ENCODE measurements at places on chromosomes 2 and 18.

DNA sequence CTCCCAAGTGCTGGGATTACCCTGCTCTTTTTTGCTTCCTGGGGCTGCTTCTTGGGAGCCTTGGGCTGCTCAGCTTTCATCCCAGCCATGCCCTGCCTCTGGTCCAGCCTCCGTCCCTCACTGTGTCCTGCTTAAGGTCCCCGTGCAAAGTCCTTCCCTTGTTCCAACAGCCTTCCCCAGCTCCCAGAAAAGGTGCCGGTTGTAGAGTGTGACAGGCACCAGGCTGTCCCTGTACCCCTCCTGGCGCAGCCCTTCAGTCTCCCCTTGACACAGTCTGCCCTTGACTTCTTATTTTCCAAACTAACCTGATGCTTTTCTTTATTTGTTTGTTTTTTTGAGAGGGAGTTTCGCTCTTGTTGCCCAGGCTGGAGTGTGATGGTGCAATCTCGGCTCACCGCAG lies 20.1 kb upstream of the ALPI start:
- DNase-seq: no peak

- DNase-seq: no peak
These were observed 58.3 kb downstream of the NFATC1 start for GRCh38 chr18:79453816-79454735.

DNA sequence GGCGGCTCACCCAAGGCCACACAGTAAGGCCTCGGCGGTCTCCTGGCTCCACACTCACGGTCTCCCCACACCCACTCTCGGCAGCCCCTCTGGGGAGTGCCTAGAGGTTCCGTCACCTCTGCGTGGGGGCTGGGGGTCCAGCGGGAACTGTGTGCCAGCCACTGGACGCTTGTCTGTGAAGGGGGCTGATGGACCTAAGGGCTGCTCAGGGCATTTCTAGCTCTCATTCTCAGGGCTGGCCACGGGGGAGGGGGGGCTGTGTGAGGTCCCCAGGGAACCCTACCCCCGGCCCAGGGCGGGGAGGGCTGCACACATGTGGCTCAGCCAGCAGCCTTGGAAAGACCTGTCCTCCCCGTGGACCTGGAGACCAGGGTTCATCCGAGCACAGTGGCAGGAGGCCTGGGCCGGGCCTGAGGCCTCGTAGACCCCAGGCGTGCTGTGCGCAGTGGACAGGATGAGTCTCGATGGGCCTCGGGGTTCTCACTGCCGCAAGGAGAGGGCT lies 27.1 kb upstream of the ODC1 start:
- DNase-seq: no peak

- peak; percentile 20 for DNase-seq
These were observed 32.0 kb downstream of the CTAGE1 start for GRCh38 chr18:22385718-22386117.

- no peak for DNase-seq
These were observed 77.9 kb downstream of the LIMS1 start for GRCh38 chr2:108612153-108612513.

GRCh38 chr18:76496194-76496890 lies 1.3 kb upstream of the ZNF516 start:
- DNase-seq: no peak

DNA sequence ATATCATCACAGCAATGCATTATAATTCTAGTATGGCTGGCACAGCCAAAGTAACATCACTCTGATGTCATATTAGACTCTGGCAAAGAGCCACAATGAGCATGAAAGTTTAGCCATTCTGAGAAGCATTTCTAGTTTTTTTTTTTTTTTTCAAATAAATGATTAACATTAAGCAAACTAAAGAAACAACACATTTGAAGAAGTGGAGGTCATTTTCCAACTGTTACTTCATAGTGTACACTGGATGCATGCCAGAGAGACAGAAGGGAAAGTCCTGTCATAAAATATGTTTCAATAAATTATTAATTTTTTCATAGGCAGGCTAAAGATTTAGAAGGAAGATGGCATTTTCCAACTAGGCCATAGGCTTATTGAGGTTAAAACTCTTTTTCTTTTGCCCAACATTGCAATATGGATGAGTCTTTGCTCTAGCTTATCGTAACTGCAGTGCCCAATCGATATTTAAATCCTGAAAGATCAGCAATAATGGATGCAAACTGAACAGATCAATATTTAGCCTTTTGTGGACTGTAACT lies 1630.4 kb upstream of the ACVR2A start:
- DNase-seq: no peak

DNA sequence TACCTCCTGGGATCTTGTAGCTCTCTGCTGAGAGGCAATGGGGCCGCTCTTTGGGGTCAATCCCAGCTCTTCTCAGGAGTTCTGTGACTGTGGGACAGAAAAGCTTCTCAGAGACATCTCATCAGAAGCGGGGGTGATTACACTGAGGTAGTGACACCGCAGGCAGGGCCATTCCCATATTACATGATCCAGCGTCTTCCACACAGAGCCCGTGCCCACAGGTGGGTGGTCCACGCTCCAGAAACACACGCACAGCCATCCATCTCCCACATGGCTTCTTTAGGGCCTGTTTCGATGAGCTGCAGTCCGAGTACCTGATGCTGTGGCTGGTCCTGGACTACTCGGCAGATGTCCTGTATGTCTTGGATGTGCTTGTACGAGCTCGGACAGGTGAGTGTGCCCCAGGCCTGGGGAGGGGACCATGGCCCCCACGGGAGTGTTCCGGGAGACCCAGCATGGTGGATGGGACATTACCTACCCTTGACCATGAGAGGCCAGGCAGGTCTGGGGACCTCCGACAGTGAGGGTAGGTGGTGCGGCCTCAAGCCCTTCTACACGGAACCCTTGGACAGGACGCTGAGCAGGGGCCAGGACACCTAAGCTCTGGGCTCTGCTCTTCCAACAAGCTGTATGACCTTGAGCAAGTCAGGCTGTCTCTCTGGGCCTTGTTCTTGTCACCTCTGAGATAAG lies 45.5 kb downstream of the CNGA3 start:
- no peak for DNase-seq

GRCh38 chr2:43075054-43075593 lies 151.3 kb downstream of the ZFP36L2 start:
- peak; percentile 97 for DNase-seq

DNA sequence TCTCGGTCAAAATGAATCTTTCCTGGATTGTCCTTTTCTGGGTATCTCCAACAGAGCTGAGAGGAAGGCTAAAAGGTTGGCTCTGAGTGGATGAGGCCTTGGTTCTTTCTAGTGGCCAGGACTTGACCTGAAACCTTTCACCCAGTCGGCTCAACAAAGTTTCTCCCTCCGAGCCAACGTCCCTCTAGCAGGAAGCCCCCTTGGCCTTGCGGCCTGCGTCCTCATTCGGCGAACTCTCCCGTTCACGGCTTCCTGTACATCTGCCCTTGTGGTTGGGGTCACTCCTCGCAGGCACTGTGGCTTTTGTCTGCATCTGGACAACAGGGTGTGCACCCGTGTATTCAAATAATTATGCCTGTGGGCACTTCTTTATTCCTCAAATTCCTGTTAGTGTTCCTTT lies 9.4 kb upstream of the SIX3 start:
- no peak for DNase-seq

DNA sequence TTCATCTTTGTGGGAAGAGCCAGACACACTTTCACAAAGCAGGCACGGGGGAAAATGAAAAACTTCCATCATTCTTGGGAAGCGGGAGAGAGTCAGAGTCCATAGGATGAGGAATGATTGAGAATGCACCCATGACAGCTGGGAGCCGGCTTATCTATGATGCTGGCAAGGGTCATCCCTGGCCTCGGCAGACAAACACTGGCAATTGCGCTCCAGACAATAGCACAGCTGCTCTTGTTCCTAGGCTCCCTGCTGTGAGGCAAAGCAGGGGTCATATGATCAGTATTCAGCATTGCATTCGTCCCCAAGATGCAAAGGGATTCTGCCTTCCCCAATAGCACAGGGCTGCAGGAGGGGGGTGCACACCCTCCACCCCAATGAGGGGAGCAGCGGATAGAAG lies 33.0 kb downstream of the CYRIA start:
- DNase-seq: no peak

DNA sequence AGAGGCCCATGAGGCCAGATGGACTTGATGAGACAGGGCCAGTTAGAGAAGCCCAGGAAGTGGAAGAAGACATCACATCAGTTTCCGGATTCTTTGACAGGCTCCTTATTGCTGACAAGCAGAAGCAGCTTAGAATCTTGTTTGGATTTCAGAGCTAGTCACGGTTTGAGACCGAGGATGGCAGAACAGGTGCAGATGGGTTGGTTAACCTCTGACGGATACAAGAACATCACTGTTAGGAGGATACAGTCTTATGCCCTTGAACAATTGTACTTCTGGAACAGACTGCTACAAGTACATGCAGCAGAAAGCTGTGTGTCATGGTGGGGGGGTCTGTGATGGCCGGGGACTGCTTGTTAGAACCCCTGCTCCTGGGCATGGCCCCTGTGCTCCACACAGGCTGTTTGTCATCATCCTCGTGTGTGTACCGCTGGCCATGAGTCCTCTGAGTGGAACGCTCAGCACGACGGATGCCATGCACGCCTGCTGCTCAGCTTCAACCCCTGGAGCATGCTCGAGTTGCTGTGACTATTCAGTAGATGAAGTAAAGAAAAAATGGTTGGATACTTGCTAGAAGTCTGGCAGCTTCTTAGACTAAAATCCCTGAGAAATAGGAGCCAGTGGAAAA lies 217.7 kb downstream of the SH3RF3 start:
- no peak for DNase-seq

GRCh38 chr2:182220335-182220734 lies 206.5 kb downstream of the PDE1A start:
- no peak for DNase-seq

- peak; percentile 85 for DNase-seq
These were observed 149.6 kb downstream of the IRS1 start for GRCh38 chr2:226649871-226650660.

DNA sequence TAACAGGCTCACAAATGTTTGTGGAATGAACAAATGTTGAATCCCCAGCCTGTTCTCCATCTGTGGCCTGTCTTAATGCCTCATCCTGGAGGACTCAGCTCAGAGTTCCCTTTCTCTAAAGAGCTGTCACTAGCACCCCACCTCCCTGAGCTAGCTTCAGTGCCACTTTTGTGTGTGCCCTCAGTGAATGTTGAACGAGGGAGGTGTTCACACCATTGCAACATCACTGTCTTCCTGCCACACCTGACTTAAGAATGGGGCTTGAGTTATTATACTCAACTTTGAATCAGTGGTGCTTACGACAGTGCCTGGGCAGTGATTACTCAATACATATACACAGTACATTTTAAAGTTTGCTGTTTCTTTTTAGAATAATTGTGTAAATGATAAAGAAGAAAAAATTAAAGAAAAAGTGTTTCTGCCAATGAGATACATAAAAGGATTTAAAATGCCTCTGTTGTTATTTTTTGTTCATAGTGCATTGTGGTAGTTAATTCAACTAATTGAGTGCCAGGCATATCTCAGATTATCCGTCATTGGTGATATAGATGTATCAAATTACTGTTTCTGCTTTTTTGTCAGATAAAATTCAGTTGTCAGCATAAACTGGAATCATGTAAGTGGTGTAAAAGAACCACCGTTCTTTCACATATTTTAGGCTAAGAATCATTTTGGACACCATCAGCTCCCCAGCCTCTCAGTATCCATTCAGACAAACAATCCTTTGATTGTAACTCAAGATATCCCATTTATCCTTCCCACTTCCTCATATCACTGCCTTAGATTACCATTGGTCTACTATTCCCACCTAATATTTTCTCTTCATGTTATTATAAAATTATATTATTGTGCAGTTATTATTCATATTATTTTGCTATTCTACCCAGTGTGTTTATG lies 304.7 kb downstream of the PTPRM start:
- no peak for DNase-seq

GRCh38 chr2:74845991-74846390 lies 12.1 kb downstream of the HK2 start:
- no peak for DNase-seq

DNA sequence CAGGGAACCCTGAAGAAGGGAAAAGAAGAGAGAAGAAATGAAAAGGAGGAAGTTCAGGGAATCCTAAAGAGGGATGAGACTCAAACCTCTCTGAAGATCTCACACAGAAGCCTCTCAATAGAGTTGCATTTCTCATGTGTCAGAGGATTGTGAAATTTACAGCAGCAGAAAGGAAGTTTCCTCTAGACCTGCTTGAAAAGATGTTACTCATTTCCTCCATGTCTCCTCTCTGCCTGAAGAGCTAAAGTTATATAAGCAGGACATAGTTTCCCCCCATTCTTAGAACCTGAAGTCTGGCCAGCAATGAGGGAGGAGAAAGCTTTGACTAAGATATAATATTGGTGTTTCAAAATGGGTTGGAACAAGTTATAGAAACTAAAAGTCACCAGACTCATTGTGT lies 1155.6 kb downstream of the LRP1B start:
- DNase-seq: no peak

DNA sequence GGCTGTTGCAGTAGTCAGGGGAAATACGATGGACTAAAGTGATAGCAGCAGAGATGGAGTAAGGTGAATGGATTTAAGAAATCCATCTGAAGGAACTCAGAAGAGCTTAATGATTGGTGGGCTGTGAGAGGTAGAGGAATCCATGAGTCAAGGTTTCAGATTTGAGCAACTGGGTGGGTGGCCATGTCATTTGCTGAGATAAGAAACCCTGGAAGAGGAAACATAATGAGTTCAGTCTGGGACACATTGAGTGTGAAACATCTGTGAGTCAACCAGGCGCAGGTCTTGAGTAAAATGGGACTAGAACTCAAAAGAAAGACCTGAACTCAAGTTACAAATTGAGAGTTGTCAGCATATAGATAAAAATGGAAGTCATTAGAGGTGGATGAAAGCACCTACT lies 19.7 kb upstream of the ASNSD1 start:
- DNase-seq: no peak

DNA sequence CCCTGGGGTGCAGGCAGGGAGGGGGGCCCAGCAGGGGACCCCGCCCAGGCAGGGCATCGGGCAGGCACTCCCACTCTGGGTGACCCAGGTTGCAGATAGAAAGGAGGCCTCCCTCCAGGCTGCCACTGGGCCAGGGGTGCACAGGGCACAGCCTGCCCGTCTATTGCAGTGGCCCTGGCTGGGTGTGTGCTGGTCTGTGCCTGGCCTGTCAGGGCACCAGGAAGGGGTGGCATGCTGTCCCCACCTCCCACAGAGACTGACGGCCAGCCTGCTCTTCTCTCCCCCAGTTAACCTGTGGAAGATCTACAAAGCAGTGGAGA lies 12.9 kb downstream of the ARID5A start:
- DNase-seq: no peak

DNA sequence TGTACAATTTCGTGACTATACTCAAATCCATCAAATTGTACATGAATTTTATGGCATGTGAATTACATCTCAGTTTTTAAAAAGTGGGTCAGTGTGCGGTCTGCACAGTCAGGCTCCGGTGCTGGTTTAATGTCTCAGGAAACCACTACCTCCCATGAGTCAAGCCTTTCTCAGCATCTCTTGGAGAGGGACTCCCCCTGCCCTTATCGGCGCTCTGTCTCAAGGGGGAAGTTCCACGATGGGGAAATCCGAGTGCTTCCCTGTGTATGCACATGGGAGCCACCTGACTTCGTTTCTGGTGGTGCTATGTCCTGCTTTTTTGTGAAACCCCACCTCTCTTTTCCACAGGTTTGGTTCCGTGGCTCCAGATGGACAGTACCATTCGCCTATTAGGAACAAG lies 72.5 kb downstream of the ACOXL start:
- DNase-seq: no peak

GRCh38 chr2:80059447-80059846 lies 245.1 kb downstream of the LRRTM1 start:
- no peak for DNase-seq
